ENCODE measurements at places on chromosomes 1 and 21.

DNA sequence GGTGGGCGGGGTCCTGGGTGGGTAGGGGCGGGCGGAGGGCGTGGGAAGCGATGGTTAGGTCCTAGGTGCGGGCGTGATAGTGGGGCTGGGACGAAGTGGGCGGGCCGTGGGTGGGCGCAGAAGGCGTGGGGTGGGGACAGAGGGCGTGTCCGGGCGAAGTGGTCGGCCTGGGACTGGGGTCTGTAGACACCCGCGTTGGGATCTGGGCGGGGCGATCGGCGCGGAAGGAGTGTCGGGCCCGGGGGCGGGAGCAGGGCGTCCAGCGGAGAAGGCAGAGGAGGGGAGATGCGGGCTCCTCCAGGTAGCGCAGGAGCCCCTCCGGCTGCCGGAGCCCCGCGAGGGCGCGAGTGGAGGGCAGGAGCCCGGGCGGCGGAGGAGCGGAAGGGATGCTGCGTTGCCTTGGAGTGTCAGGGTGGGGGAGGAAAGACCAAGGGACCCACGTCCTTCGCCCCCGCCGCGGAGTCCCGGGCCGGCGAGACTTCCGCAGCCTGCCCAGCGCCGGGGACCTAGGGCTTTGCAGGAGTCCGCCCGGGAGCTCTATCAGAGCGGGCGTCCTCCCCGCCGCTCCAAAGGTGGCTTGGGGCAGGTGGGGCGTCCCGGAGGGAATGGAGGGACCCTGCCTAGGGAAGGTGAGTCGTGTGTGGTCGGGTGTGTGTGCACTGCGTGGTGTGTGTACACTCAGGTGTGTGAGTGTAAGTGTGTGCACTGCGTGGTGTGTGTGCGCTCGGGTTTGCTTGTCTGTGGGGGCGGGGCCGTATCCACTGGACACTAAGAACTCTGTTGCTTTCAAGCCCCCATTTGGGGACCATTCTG, 27.0 kb upstream of the PRSS38 start:
- peak; percentile 89 for DNase-seq

DNA sequence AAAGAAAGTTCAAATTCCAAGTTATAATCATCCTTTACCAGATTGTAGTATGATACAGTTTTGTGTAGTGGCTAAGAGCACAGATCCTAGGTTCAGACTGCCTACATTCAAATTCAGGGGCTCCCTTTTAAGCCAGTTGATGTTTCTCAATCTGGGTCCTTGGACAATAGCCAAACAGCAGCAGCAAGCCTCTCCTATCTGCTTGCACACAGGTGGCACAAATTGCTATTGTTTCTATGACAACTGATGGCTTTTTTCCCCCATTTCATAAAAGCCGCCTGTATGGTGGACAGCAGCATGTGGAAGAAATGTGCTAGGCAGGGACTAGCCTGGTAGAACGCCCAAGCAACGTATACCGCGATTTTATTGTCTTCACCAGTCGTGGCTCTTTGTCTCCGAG, 76.5 kb downstream of the S1PR1 start:
- DNase-seq: no peak

- DNase-seq: no peak
Observed at GRCh38 chr1:214455479-214455878, 95.9 kb downstream of the PTPN14 start.

GRCh38 chr1:21652101-21652936, 16.8 kb downstream of the RAP1GAP start:
- no peak for DNase-seq

GRCh38 chr1:204206121-204206520, 7.7 kb downstream of the GOLT1A start:
- DNase-seq: no peak

GRCh38 chr1:153951801-153952200, 5.3 kb upstream of the DENND4B start:
- DNase-seq: no peak

DNA sequence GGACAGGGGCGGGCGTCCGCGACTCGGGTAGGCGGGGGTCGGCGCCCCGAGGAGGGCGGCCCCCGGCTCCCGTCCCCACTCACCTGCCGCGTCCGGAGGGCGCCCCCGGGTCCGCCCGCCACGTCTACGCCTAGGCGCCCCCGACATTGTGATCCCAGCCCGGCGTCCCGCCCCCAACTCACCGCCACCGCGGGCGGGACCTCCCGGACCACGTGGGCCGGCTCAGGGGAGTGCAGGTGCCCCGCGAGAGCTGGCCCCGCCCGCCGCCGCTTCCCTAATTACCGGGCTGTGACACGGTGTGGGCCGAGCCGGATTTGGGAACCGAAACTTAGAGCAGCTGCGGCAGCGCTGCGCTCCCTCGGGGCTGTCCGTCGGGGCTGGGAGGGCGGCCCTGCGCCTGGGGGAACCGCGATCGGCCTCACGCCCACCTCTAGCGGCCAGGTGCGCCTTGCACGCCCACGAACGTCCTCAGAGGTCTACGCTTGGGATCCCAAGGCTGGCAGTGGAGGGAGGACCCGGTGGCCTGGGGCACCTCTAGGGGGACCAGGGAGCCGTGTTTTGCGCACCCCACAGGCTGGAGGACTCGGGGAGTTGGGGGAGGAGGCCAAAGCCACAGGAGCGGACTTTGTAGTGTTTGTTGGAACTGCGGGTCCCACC, 521 bp upstream of the NADK start:
- peak; percentile 85 for DNase-seq

GRCh38 chr1:12343823-12344487, 114.1 kb downstream of the VPS13D start:
- no peak for DNase-seq

DNA sequence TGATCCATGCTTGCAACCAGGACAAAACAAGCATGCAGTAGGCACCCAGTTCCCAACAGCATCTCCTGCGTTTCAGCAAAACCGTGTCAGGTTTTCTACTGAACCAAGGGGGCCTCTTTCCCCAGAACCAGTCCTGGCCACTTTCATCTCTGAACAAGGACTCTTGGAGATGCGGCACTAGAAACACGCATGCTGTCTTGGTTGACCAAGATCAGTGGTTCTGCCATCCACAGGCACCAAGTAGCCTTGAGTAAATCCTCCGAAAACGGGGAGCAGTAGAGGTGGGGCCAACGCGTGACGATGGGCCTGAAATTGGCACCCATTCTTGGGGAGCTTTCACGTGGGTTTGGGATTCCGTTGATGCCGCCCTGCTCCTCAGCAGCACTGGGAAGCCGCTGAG, 62.5 kb upstream of the AJAP1 start:
- DNase-seq: no peak

DNA sequence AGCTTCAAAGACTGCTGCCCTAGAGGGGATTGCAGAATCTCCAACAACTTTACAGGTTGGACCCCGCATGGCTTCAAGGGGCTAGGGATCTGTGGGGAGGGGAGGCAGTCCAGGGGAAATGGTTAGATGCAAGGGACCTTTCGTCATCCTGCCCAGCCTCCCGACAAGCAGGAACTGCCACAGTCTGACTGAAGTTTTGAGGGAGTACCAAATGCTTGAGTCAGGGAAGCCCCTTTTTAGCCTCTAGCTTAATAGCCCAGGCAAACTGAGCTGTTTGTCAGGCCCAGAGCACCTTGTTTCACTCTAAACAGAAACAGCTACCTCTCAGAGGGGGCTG, 1.1 kb downstream of the TOR3A start:
- no peak for DNase-seq

DNA sequence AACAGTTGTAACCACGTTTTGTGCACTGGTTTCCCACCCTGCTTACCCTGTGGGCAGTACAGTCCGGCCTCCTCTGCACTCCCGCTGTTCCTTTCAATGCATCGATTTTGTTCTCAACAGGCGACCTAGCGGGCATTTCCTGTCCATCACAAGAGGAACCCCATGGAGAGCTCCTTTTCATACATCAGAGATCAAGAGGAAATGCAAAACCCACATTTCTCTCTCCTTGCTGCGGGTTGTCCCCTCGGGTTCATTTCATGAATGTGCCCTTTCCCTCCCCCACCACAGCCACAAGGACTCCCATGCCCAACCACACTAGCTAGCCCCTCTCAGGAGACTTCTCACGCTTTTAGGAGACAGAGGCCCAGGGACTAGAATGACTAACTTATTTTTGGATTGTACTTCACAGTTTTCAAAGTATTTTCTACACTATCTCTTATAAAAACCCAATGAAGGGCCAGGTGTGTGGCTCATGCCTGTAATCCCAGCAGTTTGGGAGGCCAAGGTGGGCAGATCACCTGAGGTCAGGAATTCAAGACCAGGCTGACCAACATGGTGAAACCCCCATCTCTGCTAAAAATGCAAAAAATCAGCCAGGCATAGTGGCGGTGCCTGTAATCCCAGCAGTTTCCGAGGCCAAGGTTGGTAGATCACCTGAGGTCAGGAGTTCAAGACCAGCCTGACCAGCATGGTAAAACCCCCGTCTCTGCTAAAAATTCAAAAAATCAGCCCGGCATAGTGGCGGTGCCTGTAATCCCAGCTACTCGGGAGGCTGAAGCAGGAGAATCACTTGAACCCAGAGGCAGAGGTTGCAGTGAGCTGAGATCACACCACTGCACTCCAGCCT, 18.4 kb downstream of the ATP1A4 start:
- no peak for DNase-seq

GRCh38 chr1:230267338-230268065, 158.6 kb downstream of the PGBD5 start:
- DNase-seq: no peak

- no peak for DNase-seq
Observed at GRCh38 chr1:195946500-195946899, 661.7 kb downstream of the KCNT2 start.

- DNase-seq: no peak
Observed at GRCh38 chr1:156705321-156705917, at the start of gene CRABP2. TSS of gene CRABP2 (minus strand) at chr1:156705583. CDS start at chr1:156705446, 137 bp downstream.

DNA sequence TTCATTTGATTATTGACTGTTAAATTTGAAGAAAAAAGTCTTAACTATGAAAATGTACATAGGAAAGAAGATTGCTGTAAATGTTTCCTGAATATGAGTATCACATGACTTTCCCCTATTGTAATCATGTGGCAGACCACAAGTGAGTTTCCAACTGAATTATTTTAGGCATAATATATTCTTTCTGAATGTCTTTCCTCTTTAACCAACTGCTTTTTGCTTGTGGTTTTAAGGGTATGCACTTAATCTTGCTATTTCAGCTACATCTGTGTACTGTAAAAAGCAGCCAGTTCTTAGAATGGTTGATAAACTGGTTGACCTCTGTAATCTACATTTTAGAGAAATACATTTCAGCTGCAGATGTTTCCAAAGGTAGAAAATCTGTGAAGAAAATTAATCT, 400.7 kb downstream of the NEGR1 start:
- DNase-seq: no peak

GRCh38 chr1:208030288-208031091, 119.6 kb upstream of the CD34 start:
- no peak for DNase-seq

- no peak for DNase-seq
Observed at GRCh38 chr21:37797403-37797802, 118.9 kb downstream of the KCNJ6 start.

Data from stimulated activated effector memory CD8-positive, alpha-beta T cell treated with anti-CD3 and anti-CD28 coated beads, Interleukin-12 subunit alpha, Interleukin-12 subunit beta, amount 100 ng/mL, for 72 hours (primary cell).